ENCODE measurements at places on chromosomes 3 and 15. TPM values are rescaled to one million over a fixed set of nuclear protein-coding genes. Genes with fewer than 3 reads are reported as not detected.

- no peak for DNase-seq
These were observed 1.7 kb downstream of the GABRG3 start for GRCh38 chr15:26972636-26973035.

DNA sequence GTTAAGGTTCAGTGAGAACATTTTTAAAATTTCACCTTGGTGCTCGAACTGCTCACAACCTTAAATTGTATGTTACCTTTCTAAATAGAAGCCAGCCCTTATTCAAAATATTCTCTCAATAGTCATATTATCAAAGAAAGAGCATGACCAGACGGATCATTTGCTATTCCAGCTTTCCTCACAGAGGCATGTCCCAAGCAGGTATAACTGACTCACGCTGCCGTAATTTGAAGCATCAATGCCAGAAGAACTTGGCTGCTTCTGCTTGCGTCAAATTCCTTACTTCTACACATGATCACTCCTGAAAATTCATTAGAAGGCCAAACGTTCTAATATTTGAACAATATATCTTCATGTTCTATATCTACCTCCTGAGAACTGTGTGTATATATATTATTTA is 69.5 kb upstream of the VGLL4 start:
- DNase-seq: no peak

- peak; percentile 91 for DNase-seq
These were observed 22.4 kb downstream of the HPS3 start for GRCh38 chr3:149151843-149152242.

DNA sequence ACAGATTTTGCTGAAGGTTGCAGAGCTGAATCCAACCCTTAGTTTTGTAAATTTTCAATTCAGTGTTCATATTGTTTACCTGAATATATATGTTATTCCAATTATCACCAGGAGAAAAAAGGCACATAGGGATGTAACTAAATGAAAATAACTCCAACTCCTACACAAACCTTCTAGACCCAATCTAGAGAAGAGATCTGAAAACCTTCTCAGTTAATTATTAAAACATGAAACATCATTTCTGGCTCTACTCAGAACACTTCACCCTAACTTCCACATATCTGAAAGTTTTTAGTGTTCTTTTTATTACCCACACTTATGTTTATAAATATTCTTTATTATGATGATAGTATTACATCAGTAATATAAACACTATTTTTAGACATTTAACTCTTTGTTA is 76.6 kb downstream of the LRRFIP2 start:
- no peak for DNase-seq

SV2B gene
- 0.04 TPM for total RNA-seq

GRCh38 chr3:25662736-25663320 is 1.9 kb downstream of the TOP2B start:
- no peak for DNase-seq

DNA sequence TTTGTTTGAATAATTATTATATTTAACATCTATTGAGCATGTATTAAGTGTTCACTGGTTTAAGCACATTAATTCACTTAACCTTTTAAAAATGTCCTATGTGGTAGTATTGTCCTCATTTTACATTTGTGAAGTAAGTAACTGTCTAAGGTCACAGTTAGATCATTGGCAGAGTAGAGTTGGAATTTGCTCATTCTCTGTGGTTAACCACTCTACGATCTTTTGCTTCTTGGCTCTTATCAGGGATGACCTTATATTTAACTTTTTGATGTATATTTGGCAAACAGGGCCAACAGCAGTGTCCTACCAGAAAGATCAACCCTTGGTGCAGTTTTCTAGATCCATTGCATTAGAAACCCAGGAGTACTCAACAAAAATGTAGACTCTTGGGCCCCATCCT is 34.0 kb downstream of the PXK start:
- no peak for DNase-seq

PARP15 gene
- total RNA-seq: not detected

KBTBD12 gene
- total RNA-seq: not detected

GLDN gene
- total RNA-seq: 66.0 TPM

DNA sequence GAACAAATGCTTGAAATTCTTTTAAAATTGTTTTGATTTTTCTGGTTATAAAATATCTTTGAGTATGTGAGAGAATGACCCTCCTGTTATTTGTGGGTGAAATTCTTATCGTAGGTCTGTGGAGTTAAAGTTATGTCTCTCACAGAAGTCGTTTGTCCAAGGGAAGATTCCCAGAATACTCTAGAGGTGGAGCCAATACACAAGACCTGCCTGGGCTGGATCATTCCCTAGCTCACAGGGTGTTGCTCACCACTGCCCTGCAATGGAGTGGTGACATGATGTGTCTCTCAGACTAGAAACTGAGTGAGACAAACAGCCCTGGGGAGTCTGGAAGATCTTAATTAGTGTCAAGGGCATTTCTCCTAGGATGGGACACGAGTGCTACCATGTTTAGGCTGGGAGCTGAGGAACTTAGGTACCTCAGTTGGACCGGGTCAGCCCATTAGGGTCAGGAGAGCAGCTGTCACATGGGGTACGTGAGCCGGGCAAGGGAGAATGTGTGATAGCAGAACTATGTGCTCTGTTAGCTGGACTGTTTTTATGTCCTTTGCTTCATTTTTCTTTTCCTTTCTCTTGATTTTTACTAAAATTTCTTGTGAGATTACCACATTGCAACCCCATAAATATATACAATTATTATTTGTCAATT is 53.6 kb upstream of the MYO5C start:
- no peak for DNase-seq

NKIRAS1 gene
- 8.2 TPM for total RNA-seq

- no peak for DNase-seq
These were observed 33.1 kb upstream of the POLG start for GRCh38 chr15:89367485-89368451.

SEMA3B gene
- 5.9 TPM for total RNA-seq

THBS1 gene
- 278 TPM for total RNA-seq

RBMS3 gene
- total RNA-seq: 6.5 TPM

GRCh38 chr15:100879464-100880138 is at the start of gene ALDH1A3:
Gene ALDH1A3 (plus strand): TSS chr15:100879831. CDS start chr15:100879908, 77 bp downstream.
- DNase-seq: no peak

DNA sequence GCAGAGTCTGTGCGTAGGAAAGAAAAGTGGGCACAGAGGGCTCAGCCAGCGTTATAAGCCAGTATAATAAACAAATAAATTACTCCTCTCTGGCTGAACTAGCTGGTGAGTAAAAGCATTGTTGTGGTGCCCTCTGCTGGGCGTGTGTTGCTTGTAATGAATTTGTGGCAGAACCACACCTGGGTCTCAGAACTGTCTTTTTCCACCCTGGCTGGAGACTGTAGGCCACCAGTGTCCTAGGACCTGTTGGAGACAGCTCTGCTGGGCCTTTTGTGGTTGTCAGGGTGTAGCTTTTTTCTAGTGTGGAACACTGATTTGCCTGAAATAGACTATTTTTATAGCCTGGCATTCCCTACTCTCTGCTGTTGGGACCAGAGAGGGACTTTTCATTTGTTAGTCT is 130.5 kb upstream of the EIF1B start:
- DNase-seq: peak; percentile 38

CIDEC gene
- not detected for total RNA-seq

- no peak for DNase-seq
These were observed 103.1 kb upstream of the MRPL3 start for GRCh38 chr3:131605916-131606315.

- DNase-seq: no peak
These were observed 231.4 kb downstream of the CDIN1 start for GRCh38 chr15:36810656-36811449.

GRCh38 chr3:71252466-71252865 is 331.1 kb downstream of the FOXP1 start:
- no peak for DNase-seq

- DNase-seq: no peak
These were observed 17.8 kb downstream of the ITGA11 start for GRCh38 chr15:68414206-68414555.

DNA sequence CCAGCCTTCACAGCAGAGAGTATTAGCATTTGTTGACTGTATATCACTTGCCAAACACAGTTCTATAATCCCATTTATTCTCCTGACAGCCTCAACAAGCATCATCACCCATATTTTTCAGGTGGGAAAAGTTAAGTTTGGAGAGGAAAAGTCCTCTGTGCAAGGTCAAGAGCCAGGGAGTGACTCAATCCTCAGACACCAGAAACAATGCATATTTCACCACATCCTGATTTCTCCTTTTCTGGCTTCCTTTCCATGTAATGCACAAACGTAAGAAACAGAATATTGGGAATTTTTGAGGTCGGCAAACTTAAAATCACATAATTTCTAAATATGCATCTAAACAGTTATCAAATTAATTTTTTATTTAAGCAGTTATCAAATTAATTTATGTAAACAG is 116.0 kb upstream of the GADL1 start:
- DNase-seq: no peak

CLDN16 gene
- 0.15 TPM for total RNA-seq

GRCh38 chr3:142628801-142629200 is 32.6 kb downstream of the PLS1 start:
- no peak for DNase-seq

DNA sequence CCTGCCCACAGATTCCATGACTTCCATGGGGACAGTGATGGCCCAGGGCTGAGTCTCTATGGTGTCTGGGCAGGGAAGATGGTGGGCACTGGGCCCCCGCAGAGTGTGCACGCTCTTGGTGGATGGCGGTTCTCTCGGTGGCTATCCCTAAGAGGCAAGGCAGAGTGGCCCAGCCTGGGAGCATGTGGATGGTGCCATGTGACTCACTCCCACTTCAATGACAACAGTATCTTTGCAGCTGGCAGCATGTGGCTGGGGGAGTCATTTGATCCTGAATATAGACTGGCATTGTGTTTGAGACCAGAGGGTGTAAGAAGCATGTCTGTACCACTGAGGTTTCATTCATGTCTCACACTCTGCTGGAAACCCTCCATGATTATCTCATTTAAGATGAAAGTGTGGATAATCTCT is 101.2 kb downstream of the CORO2B start:
- no peak for DNase-seq

- no peak for DNase-seq
These were observed 51.9 kb downstream of the WWTR1 start for GRCh38 chr3:149605902-149606301.

DNA sequence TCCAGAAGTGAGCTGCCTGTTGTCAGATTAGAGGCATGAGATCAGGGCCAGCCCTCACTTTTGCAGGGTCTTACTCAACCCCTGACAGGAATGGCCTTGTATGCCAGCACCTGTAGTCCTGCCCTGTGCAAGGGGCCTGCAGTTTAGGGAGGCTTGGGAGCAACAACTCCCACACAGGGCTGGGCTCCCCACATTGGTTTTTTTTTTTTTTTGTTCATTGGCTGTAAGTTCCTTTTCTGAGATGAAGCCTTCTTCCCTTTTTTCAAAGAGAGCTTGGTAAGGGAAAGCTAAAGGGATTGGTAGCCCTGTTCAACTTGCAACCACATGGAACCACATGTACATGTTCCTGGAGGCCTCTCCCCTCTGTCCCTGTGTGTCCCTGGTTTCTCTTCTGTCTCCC is 46.4 kb downstream of the TNFAIP8L3 start:
- no peak for DNase-seq

DNA sequence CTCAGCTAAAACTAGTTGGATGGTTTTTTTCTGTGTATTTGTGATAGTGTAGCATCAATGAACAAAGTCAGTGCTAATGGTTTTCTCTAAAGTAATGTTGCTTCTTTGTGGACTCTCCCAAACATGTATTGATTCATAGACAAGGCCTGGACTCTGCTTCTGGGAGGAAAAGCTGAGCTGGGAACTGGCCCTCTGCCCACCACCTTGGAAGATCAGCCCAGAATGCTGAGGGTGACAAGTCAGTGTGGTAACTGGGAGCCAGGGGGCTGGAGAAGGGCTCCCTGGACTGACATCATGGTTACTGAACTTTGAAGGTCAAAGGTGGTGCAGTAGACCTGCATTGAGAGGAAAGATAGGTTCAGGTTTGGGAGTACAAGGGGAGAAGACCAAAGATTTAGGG is 3.0 kb downstream of the ARHGAP31 start:
- DNase-seq: no peak

DNA sequence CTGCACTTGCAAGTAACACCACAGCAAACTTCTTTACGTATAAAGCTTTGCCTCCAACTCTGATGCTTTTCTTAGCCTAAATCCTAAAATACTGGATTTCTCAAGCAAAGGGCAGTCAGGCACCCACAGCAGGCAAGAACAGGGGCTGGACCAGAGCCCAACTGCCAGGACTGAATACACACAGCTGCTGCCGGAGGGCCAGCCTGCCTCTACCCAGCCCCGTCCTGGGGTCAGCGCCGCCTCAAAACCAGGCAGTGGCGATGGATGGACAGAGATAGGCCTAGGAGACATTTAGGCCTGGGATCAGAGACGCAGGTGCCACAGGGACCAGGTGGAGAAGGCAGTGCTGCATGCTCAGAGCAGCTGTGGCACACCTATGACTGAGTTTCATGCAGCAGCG is 47.6 kb upstream of the SEC61A1 start:
- no peak for DNase-seq

CHCHD6 gene
- 12.5 TPM for total RNA-seq

GRCh38 chr3:37130984-37131859 is 43.2 kb downstream of the LRRFIP2 start:
- DNase-seq: no peak

DNA sequence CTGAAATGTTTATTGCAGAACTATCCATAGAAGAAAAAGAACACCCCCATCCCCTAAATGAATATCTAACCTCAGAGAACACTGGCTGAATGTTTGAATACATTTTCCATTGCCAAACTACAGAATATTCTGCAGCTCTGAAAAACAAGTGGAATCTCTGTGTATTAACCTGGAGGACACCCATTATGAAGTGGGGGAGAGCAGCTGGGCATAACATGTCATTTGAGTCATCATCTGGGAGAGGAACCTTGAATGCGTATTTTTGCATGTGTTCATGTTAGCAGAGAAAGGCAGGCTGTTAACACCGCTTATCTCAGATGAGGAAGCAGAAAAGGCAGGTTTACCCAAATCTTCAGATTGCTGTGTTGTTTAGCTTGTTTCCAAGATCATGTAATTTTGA is 31.5 kb downstream of the ESYT3 start:
- no peak for DNase-seq

- DNase-seq: peak; percentile 87
These were observed 65.2 kb downstream of the MYLK start for GRCh38 chr3:123818921-123819429.
